Activated naive CD4-positive, alpha-beta T cell treated with anti-CD3 and anti-CD28 coated beads, Interleukin-2, amount 50 U/mL, for 72 hours (primary cell): ENCODE measurements at places on chromosomes 13 and 19. TPM values are rescaled to one million over a fixed set of nuclear protein-coding genes. Genes with fewer than 3 reads are reported as not detected.
A peak's percentile ranks its signal among the peaks of the same experiment; 100 is the strongest.

GRCh38 chr13:112999414-113000177 is 30.6 kb downstream of the MCF2L start:
- no peak for DNase-seq

DNA sequence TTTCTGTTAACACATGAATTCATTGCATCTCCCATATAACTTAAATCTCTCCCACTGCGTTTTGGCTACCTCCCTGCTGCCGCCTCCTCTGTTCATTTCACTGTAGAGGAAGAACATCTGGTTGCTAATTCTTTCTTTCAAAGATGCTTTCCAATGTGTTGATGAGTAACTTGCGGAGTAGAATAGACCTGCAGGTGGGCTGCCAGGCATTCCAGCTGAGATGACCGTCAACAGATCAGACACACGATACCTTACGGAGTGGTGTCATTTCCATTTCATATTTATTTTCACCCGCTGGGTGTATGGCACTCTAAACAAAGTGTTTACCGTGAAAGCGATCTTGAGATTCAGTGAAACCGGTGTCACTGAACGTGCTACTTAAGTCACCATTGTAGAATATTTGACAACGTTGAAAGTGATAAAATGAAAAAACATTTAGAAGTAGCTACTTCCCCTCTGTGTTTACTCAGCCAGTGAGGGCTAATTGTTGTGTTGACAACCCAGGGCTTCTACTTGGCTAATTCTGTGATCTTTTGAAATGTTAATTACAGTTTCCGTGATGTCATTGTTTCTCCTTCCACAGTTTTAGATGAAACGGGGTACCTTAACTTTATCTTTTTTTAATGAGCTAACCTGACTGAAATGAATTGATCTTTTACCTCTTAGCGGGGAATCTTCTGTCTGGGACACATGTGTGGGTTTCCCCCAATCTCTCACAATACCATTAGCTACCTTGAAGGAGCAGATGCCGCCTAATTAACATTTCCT is 228.5 kb upstream of the ARGLU1 start:
- DNase-seq = no peak

DNA sequence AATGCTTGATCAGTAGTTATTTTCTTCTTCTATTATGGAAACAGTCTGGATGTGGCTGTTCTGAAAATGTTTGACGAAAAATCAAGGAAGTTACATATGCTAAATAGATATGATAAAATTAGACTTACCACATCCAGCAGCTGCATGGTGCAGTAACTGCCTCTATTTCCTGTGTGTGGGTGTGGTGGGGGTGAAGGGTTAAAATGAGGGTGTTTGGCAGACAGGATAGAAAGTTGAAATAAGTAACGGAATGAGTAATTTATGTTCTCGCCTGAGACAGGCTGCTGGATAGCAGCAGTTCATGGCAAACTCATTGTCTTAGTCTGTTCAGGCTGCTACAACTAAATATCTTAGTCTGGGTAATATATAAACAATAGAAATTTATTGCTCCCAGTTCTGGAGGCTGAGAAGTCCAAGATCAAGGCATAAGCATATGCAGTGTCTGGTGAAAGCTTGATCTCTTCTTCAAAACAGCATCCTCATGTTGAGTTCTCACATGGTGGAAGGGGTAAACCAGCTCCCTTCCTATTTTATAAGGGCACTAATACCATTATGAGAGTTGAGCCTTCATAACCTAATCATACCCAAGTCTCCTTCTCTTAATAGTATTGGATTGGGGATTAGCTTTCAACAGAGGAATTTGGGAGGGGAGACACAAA is 1248.9 kb downstream of the SLITRK5 start:
- DNase-seq = peak; percentile 15

ATP7B gene
- 1.1 TPM for total RNA-seq

DNA sequence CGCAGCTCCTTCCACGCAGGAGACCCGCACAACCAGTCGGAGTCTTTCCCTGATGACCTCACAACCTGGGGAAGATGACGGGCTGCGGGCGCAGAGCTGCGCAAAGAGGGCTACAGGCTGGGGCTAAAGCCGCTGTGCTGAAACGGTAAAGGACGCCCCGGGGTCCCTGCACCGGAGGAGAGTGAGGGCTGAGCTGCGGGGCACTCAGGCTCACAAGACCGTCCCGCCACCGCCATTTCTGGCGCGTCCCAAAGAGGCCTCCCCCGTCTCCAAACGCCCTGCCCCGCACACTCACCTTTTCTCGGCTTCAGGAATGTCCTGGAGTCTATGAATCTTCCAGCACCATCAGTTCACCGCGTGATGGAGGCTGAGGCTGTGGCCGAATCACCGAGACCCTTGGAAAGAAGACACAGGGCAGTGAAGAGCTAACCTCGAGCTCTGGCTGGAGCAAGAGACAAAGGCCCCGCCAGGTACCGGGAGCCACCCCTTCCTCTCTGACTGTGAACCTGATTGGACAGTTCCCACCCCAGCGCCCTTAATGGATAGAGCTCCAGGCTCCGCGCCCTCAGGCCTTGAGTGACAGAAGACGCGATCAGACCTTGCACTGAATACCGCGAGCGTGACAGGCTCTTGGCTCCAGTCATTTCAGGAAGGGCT is 41.8 kb upstream of the ZNF429 start:
- DNase-seq = peak; percentile 43

GRCh38 chr13:105247830-105248229 is 1287.6 kb downstream of the EFNB2 start:
- DNase-seq = no peak

DNA sequence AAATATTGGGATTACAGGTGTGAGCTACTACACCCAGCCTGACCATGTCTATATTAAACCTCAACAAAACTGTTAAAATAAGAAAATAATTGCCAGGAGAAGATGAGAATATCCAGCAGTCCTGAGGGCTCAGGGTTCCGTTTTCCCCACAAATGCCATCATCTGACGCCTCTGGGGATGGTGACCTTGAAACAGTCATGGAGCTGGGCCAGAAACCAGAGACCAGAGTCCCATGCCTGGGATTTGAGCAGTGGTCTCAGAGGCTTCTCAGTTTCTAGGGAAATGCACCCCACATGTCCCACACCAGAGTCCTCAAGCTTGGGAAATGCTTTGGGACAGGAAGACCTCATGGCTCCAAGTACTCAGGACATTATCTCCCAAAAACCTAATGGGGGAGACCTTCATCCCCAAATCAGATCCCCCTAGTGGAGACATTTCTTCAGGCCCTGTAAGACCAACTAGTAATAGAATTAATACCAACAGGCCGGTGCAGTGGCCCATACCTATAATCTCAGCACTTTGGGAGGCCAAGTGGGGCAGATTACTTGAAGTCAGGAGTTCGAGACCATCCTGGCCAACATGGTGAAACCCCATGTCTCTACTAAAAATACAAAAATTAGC is 2.9 kb upstream of the MAP1S start:
- no peak for DNase-seq

DNA sequence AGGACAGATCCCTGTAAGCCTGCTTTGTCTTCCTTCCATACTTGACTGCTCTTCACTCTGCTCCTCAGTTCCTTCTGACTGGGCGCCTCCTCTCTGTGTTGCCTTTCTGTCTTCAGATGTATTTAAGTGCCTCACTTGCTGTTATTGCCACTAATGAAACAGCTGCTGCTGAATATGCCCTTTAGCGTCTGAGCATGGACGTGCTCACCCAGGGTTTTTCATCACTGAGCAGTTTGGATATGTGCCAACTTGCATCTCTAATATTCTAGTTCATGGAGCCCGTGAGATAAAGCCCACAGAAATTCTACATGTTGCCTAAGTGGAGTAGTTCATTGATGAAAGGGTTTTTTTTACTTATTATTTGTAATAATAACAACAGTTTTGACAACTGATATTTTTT is 198.2 kb downstream of the MYO16 start:
- DNase-seq = no peak

FLT3 gene
- not detected for total RNA-seq

- DNase-seq = no peak
Observed at GRCh38 chr19:51274049-51274770, 23.3 kb downstream of the SIGLECL1 start.

GRCh38 chr13:94212196-94212595 is 267.3 kb downstream of the DCT start:
- DNase-seq = no peak

ABHD17A gene
- 110 TPM for total RNA-seq

- DNase-seq = no peak
Observed at GRCh38 chr19:29501816-29502580, 23.8 kb upstream of the VSTM2B start.

CASP14 gene
- total RNA-seq = not detected

DNA sequence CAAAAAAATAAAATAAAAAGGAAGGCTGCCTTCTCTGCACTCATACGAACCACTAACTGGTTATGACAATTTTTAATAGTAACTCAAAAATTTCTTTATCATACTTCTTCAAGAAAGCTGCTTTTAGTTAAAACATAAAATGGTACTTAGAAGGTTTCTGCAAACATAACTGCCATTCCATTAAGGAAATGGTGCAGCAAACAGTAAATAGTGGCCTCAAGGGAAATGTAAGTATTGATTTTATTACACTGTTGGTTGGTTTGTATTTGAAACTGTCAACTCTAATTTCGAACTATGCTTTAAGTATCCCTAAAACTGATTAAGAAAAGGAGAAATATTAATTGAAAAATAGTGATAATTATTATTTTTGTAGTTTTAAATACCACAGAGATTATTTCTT is 278.0 kb downstream of the DACH1 start:
- DNase-seq = no peak

STOML3 gene
- not detected for total RNA-seq

OVOL3 gene
- not detected for total RNA-seq

DNA sequence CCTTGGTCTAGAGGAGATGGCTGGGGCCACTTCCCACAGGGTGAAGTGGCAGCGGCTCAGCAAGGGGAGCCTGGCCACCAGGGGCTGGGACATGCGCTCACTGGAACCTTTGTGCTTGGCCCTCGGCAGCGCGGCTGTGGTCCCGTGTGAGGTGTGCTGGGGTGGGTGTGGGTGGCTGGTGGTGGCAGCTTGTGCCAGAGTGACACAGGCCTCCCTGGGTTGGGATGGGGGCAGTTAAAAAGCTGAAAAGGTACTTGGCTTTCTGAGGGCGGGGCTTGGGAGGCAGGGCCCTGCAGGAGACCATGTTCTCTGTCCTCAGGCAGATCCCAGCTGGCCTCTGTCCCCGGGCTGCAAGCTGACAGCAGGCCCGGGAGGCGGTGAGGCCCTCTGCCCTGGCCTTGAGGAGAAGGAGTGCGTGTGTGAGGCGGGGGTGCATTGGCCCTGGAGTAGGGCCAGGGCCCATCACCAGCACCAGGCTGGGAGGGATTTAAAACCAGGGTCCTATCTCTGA is 17.3 kb downstream of the MPND start:
- DNase-seq = no peak

- no peak for DNase-seq
Observed at GRCh38 chr19:7730286-7731217, 1.4 kb downstream of the CLEC4G start.

DAND5 gene
- 1.3 TPM for total RNA-seq

KLK14 gene
- total RNA-seq = 0.80 TPM

DNA sequence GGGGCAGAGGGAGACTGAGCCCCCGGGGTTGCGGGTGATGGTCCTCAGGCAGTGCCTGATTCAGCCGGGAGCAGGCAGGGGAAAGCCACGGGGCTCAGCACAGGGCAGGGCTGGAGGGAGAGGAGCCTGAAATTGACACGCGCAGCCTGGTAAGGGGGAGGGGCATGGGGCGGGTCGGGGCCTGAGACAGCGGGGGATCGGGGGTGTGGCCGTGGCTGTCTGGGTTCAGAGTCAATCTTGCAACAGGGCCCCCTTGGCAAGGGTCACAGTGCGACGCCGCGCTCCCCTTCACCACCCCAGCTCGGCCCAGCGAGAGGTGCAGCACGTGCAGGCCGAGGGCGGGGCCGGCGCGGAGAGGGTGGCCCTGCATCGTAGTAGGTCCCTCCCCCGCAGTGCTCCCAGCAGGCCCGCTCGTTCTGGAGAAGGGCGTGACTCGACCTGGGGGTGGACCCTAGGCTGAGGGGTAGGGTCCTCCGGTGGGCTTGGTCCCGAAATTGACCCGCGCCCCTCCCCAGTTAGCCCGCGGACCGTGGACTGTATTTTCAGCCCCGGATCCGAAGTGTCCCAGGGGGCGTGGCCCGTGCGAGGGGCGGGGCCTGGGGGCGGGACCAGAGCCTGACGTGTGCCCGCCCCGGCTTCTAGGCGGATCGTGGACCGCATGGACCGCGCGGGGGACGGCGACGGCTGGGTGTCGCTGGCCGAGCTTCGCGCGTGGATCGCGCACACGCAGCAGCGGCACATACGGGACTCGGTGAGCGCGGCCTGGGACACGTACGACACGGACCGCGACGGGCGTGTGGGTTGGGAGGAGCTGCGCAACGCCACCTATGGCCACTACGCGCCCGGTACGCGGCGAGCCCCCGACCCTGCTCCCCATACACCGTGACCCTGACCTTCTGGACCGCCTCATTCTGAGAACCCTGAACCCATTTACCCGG is 6.0 kb downstream of the RCN3 start:
- peak; percentile 79 for DNase-seq

DNA sequence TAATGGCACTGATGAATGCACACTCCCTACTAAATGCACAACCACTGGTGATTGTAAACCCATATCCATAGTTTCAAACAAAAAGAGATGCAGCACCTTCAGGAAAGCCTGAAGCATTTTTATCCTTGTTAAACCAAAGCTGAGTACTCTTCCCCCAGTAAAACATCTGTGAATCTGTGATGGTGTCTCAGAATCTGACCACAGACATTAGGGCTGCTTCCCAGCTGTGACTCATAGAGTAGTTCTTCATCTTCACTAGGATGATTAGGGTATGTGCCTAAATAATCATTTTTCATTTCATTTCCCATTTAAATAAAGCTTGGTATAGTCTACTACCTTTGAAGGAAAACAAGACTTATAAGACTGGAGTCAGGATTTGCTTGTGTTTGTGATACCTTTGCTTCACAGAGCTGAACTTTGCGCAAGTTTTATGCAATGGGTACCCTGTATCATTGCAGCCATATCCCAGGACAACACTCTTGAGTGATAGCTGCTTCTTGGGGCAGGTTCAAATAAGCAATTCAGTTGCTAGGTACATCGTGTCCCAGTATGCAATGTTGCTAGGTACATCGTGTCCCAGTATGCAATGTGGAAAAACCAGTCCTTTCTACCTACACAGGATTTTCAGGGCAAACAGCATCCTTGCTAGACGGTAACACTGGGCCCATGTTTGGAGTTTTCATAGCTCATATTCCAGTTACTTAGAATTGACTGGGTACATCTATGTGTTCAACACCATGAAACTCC is 277.1 kb downstream of the IRS2 start:
- no peak for DNase-seq

SOX1 gene
- not detected for total RNA-seq

- DNase-seq = no peak
Observed at GRCh38 chr13:37755349-37755748, 114.2 kb downstream of the TRPC4 start.

GRCh38 chr13:106738186-106738678 is 170.3 kb upstream of the ARGLU1 start:
- DNase-seq = no peak

- DNase-seq = no peak
Observed at GRCh38 chr13:73997964-73998363, 136.2 kb downstream of the KLF12 start.

- DNase-seq = peak; percentile 63
Observed at GRCh38 chr19:5585461-5586299, 17.9 kb upstream of the TINCR start.

- DNase-seq = no peak
Observed at GRCh38 chr13:73403355-73404120, 344.7 kb downstream of the KLF5 start.
